Activated CD4-positive, alpha-beta T cell treated with anti-CD3 and anti-CD28 coated beads, Interleukin-2, amount 50 U/mL, for 48 hours (primary cell): ENCODE measurements at places on chromosomes 16 and 17.

DNA sequence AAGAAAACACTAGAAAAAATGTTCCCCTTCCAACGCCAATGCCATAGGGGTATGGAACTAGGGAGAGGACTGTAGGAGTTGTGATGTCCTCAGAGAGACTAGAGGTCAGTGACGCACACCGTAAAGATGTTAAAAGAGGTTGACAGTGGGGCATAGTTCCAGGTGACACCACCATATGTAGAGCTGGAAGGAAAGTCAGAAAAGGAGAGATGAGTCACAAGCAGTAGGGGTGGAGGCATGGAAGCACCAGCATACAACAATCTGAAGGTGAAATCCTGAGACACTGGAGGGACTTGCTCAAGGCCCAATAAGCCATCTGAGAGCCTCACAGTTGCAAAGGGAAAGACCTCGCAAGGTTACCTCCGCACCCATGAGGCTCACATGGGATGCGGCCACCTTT is 76.0 kb downstream of the ZNF18 start:
- DNase-seq, result no peak

DNA sequence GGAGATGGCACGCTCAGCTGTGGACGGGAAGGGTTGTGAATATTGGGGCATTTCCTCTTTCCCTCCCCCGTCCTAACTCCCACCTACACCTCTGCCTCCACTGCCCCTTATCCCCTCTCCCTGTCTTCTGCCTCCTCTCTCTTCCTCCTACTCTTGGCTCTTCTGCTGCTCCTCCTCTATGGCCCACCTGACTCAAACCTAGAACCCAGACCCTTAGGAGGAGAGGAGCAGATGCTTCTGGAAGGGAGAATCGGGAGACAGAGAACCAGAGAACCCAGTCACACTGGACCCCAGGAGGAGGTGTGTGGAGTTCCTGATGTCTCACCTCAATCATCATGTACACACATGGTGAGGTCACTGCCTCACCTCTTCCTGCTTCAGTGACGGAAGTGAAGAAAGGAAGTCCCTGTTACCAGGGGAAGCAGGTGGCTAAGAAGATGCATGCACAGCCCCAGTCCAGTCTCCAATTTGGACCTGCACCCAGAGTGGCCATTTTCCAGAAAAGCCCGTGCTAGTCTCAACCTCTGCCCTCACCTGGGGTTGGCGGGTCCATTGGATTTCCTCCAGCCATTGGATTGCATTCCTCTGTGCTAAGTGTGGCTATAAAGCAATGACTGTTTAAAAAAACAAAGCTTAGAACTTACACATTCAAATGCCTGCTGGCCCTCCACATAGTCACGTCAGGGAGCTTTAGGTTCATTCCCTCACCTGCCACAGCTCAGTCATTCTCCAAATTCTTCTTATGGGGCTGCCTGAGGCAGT is 4.0 kb downstream of the RNF222 start:
- no peak for DNase-seq

DNA sequence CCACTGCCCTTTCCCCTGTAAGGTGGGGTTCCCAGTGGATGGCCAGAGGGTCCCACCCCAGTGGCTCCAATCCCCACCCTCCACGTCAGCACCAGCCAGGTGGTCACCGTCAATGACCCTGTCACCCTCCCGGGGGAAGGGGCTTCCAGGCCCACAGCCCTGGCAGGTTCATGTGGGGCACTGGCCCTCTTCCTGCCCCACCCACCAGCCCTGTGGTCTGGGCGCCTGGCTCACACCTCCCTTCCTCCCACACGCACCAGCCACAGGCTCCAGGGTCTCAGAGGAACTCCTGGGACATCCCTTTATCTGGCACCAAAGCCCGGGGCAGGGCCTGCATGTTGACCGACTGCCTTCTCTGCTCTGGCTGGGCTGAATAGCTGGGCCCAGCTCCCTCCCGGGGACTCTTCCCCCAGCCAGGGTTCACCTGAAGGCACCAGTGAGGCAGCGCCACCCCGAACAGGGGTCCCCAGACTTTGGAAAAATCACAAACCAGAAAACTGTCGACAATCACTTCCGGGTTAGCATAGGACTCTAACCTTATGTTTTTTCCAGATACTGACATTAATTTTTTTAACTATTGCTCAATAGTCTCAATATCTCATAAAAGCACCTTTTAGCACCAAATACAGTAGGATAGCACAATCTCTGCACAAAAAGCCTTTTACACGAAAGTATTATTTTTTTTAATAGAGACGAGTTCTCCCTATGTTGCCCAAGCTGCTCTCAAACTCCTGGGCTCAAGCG is 21.9 kb upstream of the ZC3H18 start:
- no peak for DNase-seq

DNA sequence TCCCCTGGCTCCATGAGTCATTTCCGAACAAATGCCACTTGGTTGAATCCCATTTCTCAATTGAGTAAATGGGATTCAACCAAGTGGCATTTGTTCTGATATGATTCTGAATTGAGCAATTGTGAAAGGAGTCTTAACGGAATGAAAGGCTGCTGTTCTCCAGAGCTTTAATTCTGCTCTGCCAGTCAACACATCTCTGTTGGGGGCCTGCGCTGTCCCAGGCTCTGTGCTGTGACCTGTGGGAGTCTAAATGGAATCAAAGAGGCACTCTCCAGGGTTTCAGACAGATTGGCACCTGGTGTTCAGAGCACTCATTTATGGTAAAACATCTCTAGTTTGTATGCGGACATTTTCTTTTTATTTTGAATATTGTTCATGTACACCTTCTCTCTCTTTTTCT is 126.2 kb downstream of the WSCD1 start:
- DNase-seq, result no peak

- no peak for DNase-seq
Observed at GRCh38 chr17:16123531-16123930, 91.8 kb downstream of the NCOR1 start.

GRCh38 chr17:31560616-31561235 is 169.3 kb downstream of the RAB11FIP4 start:
- no peak for DNase-seq

DNA sequence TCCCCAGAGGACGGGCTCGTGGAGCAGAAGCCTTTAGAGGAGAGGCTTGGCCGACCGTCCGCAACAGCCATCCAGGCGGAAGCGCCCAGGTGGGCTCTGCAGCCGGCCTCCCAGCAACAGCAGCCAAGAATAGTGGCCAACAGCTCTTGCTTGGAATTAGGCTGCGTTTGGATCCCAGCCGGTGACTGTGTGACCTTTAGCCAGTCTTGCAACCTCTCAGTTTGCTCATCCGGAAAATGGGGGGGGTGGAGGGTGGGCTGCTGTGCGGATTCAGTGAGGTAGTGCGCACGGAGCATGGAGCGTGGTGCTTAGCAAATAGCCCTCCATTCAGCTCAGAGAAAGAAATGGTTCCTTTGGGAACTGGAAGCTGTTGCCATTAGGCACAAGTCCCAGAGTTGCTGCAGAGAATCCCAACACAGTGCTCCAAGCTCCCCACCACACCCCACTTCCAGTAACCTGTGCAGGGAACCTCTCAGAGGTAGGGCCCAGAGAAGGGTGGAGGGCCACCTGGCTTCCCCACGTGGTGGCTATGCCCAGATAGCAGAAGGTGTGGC is 46.7 kb downstream of the RTN4RL1 start:
- DNase-seq, result no peak

GRCh38 chr16:81925016-81925415 is 86.3 kb downstream of the SDR42E1 start:
- no peak for DNase-seq

GRCh38 chr17:35684055-35684802 is 47.2 kb upstream of the RASL10B start:
- no peak for DNase-seq

GRCh38 chr17:30808785-30809286 is 15.7 kb downstream of the CRLF3 start:
- DNase-seq, result no peak

DNA sequence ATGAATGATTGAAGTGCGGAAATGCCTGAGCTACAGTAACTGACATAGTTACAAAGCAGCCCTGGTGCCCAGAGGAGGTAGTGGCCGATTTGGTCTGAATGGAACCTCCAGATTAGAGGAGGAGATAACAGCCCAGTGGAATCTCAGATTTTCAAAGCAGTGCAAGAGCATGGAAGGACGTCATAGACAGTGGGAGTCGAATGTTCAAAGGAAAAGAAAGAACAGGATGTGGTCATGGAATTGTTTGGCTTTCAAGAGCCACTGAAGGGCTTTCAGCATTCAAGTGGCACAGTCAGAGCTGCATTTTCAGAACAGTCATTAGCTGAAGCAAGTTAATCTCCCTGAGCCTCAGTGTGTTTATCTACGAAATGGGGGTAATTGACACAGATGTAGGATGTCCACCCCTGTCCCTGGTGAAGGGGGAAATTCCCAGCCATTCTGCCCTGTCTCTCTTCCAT is 104.6 kb upstream of the CACNG3 start:
- DNase-seq, result peak; percentile 29

DNA sequence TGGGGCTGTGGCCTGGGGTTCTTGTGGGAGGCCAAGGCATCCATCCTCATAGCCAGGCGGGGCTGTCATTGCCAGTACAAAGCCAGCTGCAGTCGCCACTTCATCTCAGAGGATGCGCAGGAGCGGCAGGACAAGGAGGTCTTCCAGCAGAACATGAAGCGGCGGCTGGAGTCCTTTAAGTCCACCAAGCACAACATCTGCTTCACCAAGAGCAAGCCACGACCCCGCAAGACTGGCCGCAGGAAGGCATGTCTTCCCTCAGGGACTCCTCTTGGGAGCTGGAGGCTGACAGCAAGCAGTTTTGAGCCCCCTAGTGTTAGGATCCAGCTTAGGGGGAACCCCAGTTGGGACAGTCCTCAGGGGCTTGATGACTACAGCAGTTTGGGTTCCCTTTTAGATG is 15.1 kb upstream of the PLEKHG4 start:
- DNase-seq, result no peak
